Spinal cord (tissue), 10 donors: ENCODE measurements at places on chromosomes 2 and 18.

GRCh38 chr2:168529900-168530561, 74.0 kb downstream of the CERS6 start:
- no peak overlapping the region for H3K4me3 ChIP-seq
- peaks cover 4% of the 10 kb centered on the region for H3K4me1 ChIP-seq
- no peak overlapping the region for H3K27ac ChIP-seq
- H3K36me3 ChIP-seq = peaks cover 4% of the 10 kb centered on the region

- peak overlapping the region; percentile 63 for H3K27ac ChIP-seq
- peaks cover 5% of the 10 kb centered on the region for H3K36me3 ChIP-seq
- H3K27me3 ChIP-seq = no peaks in the 10 kb centered on the region
- H3K4me1 ChIP-seq = peaks cover 56% of the 10 kb centered on the region
- H3K4me3 ChIP-seq = no peak overlapping the region
Observed at GRCh38 chr2:239239607-239240413, 161.0 kb downstream of the HDAC4 start.

DNA sequence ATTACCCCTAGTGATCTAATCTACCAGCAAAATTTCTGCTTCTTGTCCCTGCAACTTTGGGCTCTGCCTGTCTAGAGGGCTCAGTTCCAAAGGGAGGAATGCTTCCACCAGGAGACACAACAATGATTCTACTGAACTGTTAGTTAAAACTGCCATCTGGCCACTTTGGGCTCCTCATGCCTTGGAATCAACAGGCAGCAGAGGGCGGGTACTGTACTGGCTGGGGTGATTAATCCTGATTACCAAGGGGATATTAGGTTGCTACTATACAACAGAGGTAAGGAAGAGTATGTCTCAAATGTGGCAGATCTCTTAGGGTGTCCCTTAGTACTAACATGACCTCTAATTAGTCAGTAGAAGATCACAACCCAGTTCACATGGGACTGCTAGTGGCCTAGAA, 21.4 kb downstream of the HADHA start:
- H3K27ac ChIP-seq = no peak overlapping the region
- H3K27me3 ChIP-seq = no peaks in the 10 kb centered on the region
- no peaks in the 10 kb centered on the region for H3K4me1 ChIP-seq
- H3K36me3 ChIP-seq = peaks cover 18% of the 10 kb centered on the region
- no peak overlapping the region for H3K4me3 ChIP-seq
- DNase-seq = no peak

DNA sequence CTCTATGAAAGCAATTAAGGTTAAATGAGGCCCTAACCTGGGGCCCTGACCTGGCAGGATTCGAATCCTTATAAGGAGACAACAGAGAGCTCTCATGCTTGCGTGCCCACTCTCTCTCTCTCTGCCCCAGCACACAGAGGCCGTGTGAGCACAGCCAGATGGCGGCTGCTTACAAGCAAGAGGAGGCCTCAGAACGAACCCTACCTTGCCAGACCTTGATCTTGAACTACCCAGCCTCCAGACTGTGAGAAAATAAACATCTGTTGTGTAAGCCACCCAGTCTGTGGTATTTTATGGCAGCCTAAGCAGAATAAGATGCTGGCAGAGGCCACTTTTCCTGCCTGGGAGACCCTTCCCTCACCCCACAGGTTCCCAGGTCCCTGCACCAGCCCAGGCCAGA, 5.2 kb upstream of the UBE2F start:
- no peak overlapping the region for H3K4me3 ChIP-seq
- no peak overlapping the region for H3K27ac ChIP-seq
- no peak for DNase-seq
- H3K36me3 ChIP-seq = no peaks in the 10 kb centered on the region
- peaks cover 7% of the 10 kb centered on the region for H3K4me1 ChIP-seq

DNA sequence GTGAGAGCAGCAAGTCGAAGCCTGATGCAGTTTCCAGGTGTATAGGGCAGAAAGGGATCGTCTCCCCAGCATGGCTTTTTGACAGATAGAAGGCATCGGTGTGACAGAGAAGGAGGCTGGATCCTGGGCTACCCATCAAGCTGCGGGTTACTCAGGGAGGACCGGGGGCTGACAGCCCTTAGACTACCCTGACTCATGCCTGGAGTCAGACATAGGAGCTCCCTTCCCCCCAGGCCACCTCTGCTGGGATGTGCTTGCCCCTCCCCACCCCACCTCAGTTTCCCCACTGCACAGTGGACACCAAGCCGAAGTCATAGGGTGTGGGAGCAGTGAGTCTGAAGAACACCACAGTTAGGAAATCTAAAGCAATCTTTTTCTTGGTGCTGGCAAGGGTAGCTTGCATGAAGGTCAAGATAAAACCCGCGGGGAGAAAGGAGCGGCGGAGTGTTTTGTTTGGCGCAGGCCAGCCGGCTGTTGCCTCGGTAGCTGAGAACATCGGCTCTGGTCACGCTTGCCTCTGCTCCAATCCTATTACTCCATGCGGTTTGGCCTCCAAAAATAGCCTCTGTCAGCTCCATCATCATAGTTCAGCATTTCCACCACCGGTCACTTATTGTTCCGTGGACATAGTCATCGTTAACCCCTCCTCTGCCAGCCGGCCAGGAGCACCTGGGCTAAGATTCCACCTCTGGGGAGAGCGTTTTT, 169.2 kb upstream of the GLI2 start:
- H3K27me3 ChIP-seq = peaks cover 1% of the 10 kb centered on the region
- peaks cover 25% of the 10 kb centered on the region for H3K4me1 ChIP-seq
- no peak overlapping the region for H3K4me3 ChIP-seq
- no peak for DNase-seq
- H3K27ac ChIP-seq = peak overlapping the region; percentile 16
- no peaks in the 10 kb centered on the region for H3K36me3 ChIP-seq

DNA sequence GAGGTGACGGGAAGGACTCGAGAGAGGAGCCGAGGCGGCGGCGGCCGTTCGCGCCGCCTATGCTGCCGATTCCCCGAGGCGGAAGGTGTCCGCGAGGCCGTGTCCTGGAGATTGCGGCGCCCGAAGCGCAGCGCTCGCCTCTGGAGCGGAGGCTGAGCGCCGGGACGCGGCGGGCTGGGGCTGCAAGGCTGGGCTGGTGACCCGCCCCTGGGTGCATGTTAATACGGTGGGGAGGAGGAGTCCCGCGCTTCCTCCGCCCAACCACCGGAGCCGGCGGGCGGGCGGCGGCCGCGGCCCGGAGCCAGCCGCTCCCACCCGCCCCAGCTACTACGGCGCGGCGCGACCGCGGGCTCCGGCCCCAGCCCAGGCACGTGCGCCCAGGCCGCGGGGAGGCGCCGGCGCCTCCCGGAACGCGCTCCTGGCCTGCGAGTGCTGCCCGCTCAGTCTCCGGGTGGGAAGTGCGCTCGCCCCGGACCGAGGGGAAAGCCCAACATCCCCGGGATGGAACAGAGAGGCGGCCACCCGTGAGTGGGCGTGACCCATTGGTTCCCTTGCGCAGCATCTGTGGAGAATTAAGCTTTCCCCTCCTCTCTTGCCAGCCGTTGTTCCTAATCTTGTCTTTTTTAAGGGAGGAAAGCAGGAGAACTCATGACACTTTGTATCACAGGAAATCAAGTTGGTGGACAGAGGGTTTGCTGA, at the start of gene DLGAP1:
Gene DLGAP1, minus strand, starts transcription at position 195 of the 699 bp plus-strand sequence.
- H3K27me3 ChIP-seq = peaks cover 7% of the 10 kb centered on the region
- peak within 1 kb of the TSS; percentile 58 for H3K27ac ChIP-seq
- DNase-seq = peak; percentile 61

GRCh38 chr18:24315170-24315569, 82.5 kb downstream of the OSBPL1A start:
- no peak for DNase-seq
- H3K36me3 ChIP-seq = peaks cover 3% of the 10 kb centered on the region
- no peaks in the 10 kb centered on the region for H3K4me1 ChIP-seq
- no peak overlapping the region for H3K4me3 ChIP-seq

GRCh38 chr2:104932243-104932642, 78.3 kb downstream of the POU3F3 start:
- H3K4me3 ChIP-seq = no peak overlapping the region
- H3K27me3 ChIP-seq = no peaks in the 10 kb centered on the region
- no peak for DNase-seq
- no peaks in the 10 kb centered on the region for H3K4me1 ChIP-seq
- no peak overlapping the region for H3K27ac ChIP-seq
- H3K36me3 ChIP-seq = no peaks in the 10 kb centered on the region

GRCh38 chr2:113842919-113843736, 46.8 kb upstream of the ACTR3 start:
- no peak overlapping the region for H3K27ac ChIP-seq
- DNase-seq = no peak
- no peaks in the 10 kb centered on the region for H3K36me3 ChIP-seq
- H3K4me3 ChIP-seq = no peak overlapping the region
- no peaks in the 10 kb centered on the region for H3K27me3 ChIP-seq

GRCh38 chr2:241445426-241445825, 63.0 kb downstream of the STK25 start:
- H3K4me3 ChIP-seq = no peak overlapping the region
- no peaks in the 10 kb centered on the region for H3K27me3 ChIP-seq
- DNase-seq = no peak
- H3K27ac ChIP-seq = no peak overlapping the region
- peaks cover 40% of the 10 kb centered on the region for H3K36me3 ChIP-seq

- DNase-seq = peak; percentile 56
- no peaks in the 10 kb centered on the region for H3K4me1 ChIP-seq
- no peaks in the 10 kb centered on the region for H3K27me3 ChIP-seq
- H3K4me3 ChIP-seq = no peak overlapping the region
Observed at GRCh38 chr2:62136956-62137830, 58.7 kb upstream of the B3GNT2 start.

- DNase-seq = no peak
- no peak overlapping the region for H3K4me3 ChIP-seq
- no peaks in the 10 kb centered on the region for H3K4me1 ChIP-seq
- H3K36me3 ChIP-seq = no peaks in the 10 kb centered on the region
Observed at GRCh38 chr2:128727914-128728313, 409.2 kb upstream of the HS6ST1 start.

GRCh38 chr18:50558157-50558556, 1.7 kb upstream of the MAPK4 start:
- no peak overlapping the region for H3K27ac ChIP-seq
- peaks cover 15% of the 10 kb centered on the region for H3K4me1 ChIP-seq
- peaks cover 6% of the 10 kb centered on the region for H3K27me3 ChIP-seq

DNA sequence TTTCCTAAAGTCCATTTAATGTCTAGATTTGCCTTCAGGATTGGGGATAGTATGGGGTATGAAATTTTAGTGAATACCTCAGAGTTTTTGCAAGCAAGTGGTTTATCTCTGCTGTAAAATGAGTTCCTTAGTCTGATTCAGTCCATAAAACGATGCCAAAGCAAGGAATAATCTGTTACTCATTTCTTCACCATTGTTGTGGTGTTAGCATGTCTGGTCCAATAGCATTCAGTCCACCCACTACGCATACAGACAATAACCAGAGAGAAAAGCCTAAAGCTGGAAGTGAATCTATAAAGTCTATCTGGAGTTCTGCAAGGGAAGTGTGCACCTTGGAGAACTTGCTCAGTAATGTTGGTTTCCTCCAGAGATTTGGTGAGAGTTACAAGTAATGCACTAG, 12.9 kb upstream of the DPP4 start:
- H3K36me3 ChIP-seq = no peaks in the 10 kb centered on the region
- no peak overlapping the region for H3K27ac ChIP-seq
- no peaks in the 10 kb centered on the region for H3K27me3 ChIP-seq
- DNase-seq = no peak

DNA sequence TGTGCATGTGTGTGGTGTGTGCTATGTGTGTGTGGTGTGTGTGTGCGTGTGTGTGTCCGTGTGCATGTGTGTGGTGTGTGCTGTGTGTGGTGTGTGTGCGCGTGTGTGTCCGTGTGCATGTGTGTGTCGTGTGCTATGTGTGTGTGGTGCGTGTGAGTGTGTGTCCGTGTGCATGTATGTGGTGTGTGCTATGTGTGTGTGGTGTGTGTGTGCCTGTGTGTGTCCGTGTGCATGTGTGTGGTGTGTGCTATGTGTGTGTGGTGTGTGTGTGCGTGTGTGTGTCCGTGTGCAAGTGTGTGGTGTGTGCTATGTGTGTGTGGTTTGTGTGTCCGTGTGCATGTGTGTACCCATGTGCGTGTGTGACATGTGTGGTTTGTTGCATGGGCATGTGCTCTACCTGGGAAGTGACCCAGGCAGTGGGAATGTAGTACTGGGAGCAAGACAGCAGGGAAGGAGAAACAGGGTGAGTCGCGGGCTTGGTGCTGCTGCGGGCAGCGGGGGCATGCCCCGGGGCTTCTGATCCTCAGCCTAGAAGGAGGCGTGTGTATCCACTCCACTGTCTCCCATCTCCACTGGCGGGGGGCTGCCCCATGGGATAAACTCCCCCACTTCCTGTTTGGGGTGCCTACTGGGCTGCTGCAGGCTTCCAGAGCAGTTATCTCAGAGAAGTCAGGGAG, 7.6 kb upstream of the OTOS start:
- DNase-seq = no peak
- H3K4me1 ChIP-seq = peaks cover 55% of the 10 kb centered on the region
- no peak overlapping the region for H3K4me3 ChIP-seq
- H3K36me3 ChIP-seq = no peaks in the 10 kb centered on the region

- peaks cover 4% of the 10 kb centered on the region for H3K27me3 ChIP-seq
- no peak for DNase-seq
- no peaks in the 10 kb centered on the region for H3K4me1 ChIP-seq
- H3K36me3 ChIP-seq = no peaks in the 10 kb centered on the region
- H3K4me3 ChIP-seq = no peak overlapping the region
Observed at GRCh38 chr18:49948975-49949374, 135.6 kb upstream of the ACAA2 start.

GRCh38 chr2:21710031-21710430, 586.3 kb downstream of the TDRD15 start:
- no peaks in the 10 kb centered on the region for H3K27me3 ChIP-seq
- DNase-seq = no peak
- H3K4me1 ChIP-seq = no peaks in the 10 kb centered on the region
- no peak overlapping the region for H3K4me3 ChIP-seq
- no peaks in the 10 kb centered on the region for H3K36me3 ChIP-seq

GRCh38 chr2:198874472-198874858, 583.3 kb downstream of the SATB2 start:
- H3K4me1 ChIP-seq = no peaks in the 10 kb centered on the region
- H3K36me3 ChIP-seq = no peaks in the 10 kb centered on the region
- no peak overlapping the region for H3K4me3 ChIP-seq
- no peak for DNase-seq

DNA sequence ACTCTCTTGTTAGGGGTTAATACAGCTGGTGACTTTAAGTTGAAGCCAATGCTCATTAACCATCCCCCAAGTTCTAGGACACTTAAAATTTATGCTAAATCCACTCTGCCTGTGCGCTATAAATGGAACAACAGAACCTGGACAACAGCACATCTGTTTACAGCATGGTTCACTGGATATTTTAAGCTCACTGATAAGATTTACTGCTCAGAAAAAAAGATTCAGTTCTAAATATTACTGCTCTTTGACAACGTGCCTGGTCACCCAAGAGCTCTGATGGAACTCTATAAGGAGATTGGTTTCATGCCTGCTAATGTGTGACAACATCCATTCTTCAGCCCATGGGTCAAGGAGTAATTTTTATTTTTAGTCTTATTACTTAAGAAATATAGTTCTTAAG, 27.5 kb downstream of the RNF103 start:
- H3K36me3 ChIP-seq = no peaks in the 10 kb centered on the region
- H3K27ac ChIP-seq = no peak overlapping the region
- H3K27me3 ChIP-seq = no peaks in the 10 kb centered on the region
- H3K4me1 ChIP-seq = no peaks in the 10 kb centered on the region
- no peak overlapping the region for H3K4me3 ChIP-seq
